ENCODE measurements at places on chromosomes 12 and 14.

GRCh38 chr12:120834489-120835303 lies 69.5 kb downstream of the SPPL3 start:
- DNase-seq = no peak

- no peak for DNase-seq
Observed at GRCh38 chr14:95872777-95873176, 3.9 kb upstream of the TUNAR start.

DNA sequence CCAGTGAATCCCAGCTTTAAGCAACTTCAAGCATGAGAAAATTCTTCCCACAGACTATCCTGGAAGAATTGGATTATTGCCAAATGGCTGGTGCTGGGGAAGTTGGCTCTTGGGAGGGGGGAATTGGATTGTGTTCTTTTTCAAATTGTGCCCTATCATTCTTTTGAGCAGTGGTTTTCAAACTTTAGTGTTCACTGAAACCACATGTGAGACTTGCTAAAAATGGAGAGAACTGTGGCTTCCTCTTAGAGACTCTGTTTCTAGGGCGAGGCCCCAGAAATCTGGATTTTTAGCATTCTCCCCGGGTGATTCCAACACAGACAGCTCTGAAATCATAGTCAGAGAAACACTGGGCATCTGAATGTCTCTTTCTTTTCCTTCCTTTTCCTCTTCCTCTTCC lies 14.3 kb upstream of the OTUB2 start:
- no peak for DNase-seq

GRCh38 chr12:20269337-20270067 lies 98.8 kb upstream of the PDE3A start:
- DNase-seq = no peak

DNA sequence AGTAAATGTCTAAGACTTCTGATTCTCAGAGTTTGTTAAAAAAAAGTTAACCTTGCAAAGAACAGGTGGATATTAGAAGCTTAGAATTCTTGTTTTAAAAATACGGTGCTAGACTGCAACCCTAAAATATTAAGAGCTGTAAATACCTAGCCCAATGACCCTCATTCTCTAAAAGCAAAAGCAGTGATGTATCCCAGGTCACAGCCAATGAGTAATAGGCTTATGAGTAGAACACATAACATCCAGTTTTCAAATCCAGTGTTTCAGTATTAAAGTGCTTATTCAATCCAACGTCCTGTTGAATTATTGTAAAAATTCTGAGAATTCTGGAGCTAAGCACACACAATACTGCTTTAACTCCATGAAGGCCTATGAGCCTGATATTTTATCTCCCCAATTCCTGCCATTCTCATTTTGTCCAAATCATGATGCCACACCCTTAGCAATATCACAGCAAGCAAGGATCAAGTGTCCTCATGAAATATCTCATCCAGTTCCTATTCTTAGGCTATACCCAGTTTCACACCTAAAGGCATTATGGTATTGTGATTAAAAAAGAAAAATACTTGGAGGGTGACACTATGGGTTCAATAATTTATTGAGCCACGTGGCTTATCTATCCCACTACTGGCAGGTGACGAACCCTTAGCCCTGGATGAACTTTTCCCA lies 15.3 kb upstream of the ARID4A start:
- DNase-seq = no peak

GRCh38 chr12:51721282-51721940 lies 127.1 kb downstream of the FIGNL2 start:
- peak; percentile 9 for DNase-seq

GRCh38 chr12:59500915-59501314 lies 94.9 kb upstream of the SLC16A7 start:
- no peak for DNase-seq

- DNase-seq = peak; percentile 51
Observed at GRCh38 chr12:57086493-57087009, 2.4 kb upstream of the NAB2 start.

- no peak for DNase-seq
Observed at GRCh38 chr12:109951136-109951535, 45.0 kb downstream of the GIT2 start.

DNA sequence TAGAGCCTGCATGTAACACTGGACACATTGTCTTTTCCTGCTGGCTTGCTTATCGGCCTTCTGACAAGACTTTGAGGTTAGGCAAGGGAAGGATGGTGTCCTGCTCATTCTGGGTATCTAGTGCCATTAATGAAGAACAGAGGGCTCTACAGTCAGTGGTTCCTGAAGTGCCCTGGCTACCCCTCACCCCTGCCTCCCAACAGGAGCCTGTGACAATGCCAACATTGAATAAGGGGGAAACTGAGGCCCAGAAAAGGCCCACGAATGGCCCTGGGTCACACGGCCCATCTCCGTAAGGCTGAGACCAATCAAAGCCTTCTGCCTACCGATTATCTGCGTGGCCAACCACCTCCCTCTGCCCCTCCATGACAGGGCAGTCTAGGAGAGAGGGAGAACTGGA lies 2.1 kb downstream of the IFI27L2 start:
- no peak for DNase-seq

DNA sequence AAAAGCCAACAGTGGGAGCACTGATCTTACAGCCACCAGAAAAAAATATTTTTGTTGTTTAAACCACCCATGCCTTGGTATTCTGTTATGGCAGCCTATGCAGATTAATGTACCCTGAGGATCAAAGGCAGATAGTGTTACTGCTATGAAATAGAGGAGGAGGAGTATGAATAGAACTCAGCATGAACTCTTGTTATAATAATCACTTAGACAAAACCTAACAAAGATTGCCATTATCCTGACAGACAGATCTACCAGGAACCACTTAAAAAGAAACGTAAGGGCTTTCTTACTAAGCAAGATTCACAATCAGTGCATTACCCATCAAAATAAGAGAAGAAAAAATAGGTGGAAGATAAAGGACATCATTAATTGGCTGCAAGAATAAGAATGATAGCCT lies 558.3 kb downstream of the GALC start:
- DNase-seq = no peak

DNA sequence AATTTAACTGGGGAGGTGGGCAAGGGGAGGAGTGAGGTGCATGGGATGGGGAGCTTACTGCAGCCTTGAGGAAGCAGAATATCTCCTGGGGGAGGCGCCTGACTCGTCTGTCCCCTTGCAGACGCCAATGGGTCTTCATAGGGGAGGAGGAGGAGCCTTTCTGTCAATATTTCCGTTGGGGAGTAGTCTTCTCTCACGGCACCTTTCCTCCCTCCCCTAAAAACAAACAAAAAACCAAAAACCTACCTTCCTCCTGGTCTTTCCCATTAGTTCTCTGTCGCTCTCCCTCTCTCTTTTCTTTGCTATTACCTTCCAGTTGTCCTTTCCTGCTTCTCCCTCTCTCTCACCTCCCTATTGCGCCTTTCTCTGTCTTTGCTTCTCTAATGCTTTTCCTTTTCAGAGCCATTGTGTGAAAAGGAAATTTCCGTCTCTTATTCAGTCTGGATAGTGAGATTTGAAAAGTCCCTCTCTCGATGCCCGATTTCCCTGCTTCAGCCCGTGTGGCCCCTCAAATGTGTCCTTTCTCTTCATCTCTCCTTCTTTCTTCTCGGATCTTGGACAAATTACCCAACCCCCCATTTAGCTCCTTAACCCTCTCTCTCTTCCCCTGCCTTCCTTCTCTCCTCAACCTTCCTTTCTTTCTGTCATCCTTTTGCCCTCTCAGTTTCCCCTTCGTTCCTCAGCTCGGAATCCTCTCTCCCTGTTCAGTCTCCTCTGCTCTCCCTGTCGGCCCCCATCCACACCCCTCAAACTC lies 5.9 kb downstream of the GPR84 start:
- DNase-seq = no peak

DNA sequence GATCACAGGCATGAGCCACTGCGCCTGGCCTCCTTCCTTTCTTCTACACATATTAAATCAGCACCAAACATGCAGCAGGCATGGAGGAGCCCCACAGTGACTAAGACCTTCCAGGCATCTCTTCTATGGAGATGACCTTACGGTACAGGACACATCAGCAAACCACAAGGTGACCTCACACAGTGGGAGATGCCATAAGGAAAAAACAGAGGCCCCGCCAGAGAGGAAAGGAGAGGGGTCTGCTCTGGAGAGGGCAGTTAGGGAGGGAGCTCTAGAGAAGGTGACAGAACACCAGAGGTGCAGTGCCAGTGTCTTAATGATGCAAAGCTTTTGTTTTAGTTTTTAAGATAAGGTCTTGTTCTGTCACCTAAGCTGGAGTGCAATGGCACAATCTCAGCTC lies 81.1 kb upstream of the ESRRB start:
- DNase-seq = no peak

DNA sequence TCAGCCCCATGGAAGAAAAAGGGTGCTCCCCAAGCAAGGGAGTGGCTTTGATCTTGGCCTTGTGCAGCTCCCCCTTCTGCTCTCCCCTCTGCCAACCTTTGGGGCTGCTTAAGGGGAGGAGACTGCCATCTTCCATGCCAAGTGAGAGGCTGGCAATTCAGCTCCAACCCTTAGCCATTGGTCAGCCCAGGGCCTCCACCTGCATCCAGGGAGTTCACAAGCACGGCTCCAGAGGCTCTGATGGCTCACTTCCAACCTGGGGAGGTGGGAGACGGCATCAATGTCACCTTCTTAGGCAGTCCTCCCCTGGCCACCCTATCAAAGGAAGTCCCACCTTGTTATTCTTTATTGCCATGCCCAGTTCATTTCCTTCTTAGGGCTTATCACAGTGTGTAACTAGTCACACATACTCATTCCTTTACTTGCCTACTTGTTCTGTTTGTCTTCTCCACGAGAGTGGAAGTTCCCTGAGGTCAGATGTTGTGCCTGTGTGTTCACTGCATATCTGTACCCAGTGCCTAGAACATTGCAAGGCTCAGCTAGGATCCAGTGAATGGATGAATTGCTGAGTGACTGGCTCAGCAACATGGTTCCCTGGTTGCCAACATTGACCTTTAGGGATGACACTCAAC lies 5.0 kb downstream of the HDAC7 start:
- DNase-seq = no peak

GRCh38 chr12:108335349-108336119 lies 3.6 kb downstream of the CMKLR1 start:
- no peak for DNase-seq

DNA sequence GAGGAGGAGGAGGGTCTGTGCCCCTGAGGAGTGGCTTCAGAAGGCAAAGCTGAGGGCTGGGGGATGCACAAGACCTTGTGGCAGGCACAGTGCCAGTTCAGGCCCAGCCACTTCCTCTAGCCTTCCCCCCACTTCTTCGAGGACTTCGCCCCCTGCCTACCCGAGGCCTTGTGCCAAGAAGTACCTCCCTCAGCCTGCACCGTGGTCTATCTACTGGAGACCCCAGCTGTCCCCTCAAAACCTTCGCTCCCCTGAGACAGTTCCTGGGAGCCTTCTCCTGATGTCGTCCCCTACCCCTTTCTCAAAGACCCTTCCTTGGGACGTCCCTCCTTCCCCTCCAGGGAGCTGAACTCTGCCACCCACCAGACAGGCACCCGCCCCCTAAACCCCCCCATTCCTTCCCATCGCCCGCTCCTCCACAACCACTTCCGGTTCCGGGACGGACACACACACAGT lies 604 bp downstream of the ZNF384 start:
- DNase-seq = no peak

DNA sequence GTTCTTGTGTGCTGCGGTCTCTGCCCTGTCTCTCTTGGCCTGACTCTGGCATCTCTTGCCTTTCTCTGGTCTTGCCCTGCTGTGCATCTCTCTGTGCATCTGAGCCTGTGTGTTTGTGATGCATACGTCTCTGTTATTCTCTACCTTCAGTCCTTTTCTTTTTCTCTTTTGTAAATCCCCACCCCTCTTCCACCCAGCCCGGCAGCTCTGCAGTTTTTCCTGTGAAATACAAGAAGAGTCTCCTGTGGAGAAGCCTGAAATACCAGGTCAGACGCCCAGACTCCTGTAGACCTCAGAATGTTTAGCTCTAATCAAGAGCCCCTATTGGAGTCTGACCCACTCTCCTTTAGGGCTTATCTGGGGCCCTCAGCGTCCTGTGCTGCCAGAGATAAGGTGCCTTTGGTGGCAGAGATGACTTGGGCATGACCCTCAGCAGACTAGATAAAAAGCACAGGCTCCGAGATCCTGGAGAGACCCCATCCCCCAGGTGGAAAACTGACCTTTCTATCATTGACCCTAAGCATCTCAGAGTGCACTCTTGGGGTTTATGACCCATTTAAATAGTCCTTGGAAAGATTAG lies 167.5 kb upstream of the SRRM4 start:
- no peak for DNase-seq

DNA sequence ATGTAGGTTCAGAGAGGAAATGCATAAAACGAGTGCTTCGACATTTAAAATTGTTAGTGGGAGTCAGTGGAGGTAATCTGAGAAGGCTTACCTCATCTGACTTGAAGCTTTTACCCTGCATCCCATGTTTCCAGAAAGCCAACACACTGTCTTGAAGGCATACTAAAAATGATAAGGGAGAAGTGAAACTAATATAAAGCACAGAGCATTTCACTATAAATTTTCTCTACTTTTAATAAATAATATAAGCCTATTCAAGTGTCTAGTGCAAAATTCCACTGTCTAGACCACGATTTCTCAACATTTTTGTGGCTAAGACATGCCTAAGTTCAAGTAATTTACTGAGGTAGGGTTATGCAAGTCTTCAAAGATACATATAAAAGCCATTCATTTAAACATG lies 29.1 kb upstream of the CDKL1 start:
- DNase-seq = no peak

DNA sequence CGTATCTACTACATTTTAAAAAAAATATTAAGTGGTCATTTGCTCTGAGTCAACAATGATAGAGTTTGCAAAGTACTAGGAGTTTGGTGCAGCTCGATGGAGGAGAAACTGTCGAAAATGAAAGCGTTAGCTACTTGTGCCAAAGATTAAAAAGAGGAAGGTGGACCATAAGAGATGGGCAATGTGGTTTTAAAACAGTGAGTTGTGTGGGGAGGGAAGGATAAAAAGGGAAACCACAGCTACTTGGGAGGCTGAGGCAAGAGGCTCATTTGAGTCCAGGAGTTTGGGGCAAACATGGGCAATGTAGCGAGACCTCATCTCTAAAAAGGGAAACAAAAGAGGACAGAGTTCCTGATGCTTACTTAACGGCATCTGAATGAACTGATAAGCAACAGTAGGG lies 18.2 kb upstream of the STRAP start:
- DNase-seq = no peak

- no peak for DNase-seq
Observed at GRCh38 chr12:100027671-100028070, 42.9 kb upstream of the ANKS1B start.

DNA sequence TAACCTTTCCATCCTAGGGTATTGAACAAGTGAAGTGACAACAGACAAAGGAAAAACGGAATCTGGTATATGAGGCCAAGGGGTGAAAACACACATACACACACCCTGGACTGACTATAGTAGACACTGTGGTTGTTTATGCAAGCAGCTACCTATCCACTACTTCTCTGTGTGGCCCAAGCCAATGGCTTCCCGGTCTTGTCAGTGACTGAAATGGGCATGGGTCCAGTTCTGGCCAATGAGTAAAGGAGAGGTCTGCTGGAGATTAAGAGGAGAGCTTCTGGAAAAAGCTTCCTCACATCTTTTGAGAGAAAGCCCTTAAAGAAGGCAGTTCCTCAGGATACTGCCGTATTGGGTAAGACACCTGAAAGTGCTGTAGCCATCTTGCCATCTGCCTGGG lies 19.3 kb downstream of the MBIP start:
- no peak for DNase-seq

GRCh38 chr14:101711041-101711856 lies 50.3 kb upstream of the PPP2R5C start:
- DNase-seq = no peak

- DNase-seq = no peak
Observed at GRCh38 chr14:50658203-50658602, 9.9 kb downstream of the SAV1 start.

Data from activated T-helper 9 cell treated with anti-CD3 and anti-CD28 coated beads, Interleukin-2, amount 50 U/mL, for 16 hours (primary cell).